Frontal cortex (tissue), 4 donors: ENCODE measurements at places on chromosomes 2 and 18. TPM values are rescaled to one million over a fixed set of nuclear protein-coding genes. Genes with fewer than 3 reads are reported as not detected.

The PLCL1 gene
- total RNA-seq = 32.6 TPM

The GAREM2 gene
- 6.1 TPM for total RNA-seq

The IL36RN gene
- not detected for total RNA-seq

The CABLES1 gene
- total RNA-seq = 4.9 TPM

The WNT10A gene
- not detected for total RNA-seq
